ENCODE measurements at places on chromosomes 2 and 18. TPM values are rescaled to one million over a fixed set of nuclear protein-coding genes. Genes with fewer than 3 reads are reported as not detected.

The LCT gene
- total RNA-seq: 0.03 TPM

The COLEC12 gene
- total RNA-seq: 0.06 TPM

The AGAP1 gene
- total RNA-seq: 21.5 TPM

The TSPYL6 gene
- not detected for total RNA-seq

The GAREM1 gene
- 5.6 TPM for total RNA-seq

The ADAM17 gene
- 41.2 TPM for total RNA-seq

The PIKFYVE gene
- total RNA-seq: 6.2 TPM

The FEV gene
- total RNA-seq: not detected

The FOXD4L1 gene
- total RNA-seq: 0.35 TPM

The SCN3A gene
- 0.02 TPM for total RNA-seq

The AOX1 gene
- 4.6 TPM for total RNA-seq

The DSG2 gene
- total RNA-seq: 59.6 TPM

The HAAO gene
- total RNA-seq: not detected

The ALKAL2 gene
- total RNA-seq: not detected

The CCDC142 gene
- 12.0 TPM for total RNA-seq

The CCDC74A gene
- 16.2 TPM for total RNA-seq

The SATB2 gene
- total RNA-seq: 2.7 TPM

The SERPINB13 gene
- not detected for total RNA-seq

The MROH2A gene
- total RNA-seq: 0.23 TPM

The C2orf74 gene
- 17.2 TPM for total RNA-seq

The CIB4 gene
- total RNA-seq: not detected

The IL1RL2 gene
- not detected for total RNA-seq

The TTN gene
- 0.05 TPM for total RNA-seq

The PTPRN gene
- total RNA-seq: 1.2 TPM

The MAPK4 gene
- total RNA-seq: 0.33 TPM

The DPP4 gene
- 0.69 TPM for total RNA-seq

The SLC9A4 gene
- not detected for total RNA-seq

The VIL1 gene
- total RNA-seq: 0.31 TPM

The DSC1 gene
- total RNA-seq: not detected

The RAB6C gene
- total RNA-seq: not detected

The KIF1A gene
- total RNA-seq: 0.71 TPM

The ITSN2 gene
- total RNA-seq: 21.2 TPM

The CYP26B1 gene
- 13.4 TPM for total RNA-seq

The ELOA2 gene
- total RNA-seq: not detected

The PRSS56 gene
- total RNA-seq: 0.10 TPM

The IL1R2 gene
- total RNA-seq: 1.1 TPM

The PIEZO2 gene
- 0.53 TPM for total RNA-seq

The FBXO36 gene
- 0.93 TPM for total RNA-seq

The TMEM178A gene
- 0.10 TPM for total RNA-seq

The LONRF2 gene
- total RNA-seq: 1.7 TPM

The CTAGE1 gene
- total RNA-seq: not detected

The ST8SIA5 gene
- total RNA-seq: not detected
